ENCODE measurements at places on chromosomes 7 and 10.

DNA sequence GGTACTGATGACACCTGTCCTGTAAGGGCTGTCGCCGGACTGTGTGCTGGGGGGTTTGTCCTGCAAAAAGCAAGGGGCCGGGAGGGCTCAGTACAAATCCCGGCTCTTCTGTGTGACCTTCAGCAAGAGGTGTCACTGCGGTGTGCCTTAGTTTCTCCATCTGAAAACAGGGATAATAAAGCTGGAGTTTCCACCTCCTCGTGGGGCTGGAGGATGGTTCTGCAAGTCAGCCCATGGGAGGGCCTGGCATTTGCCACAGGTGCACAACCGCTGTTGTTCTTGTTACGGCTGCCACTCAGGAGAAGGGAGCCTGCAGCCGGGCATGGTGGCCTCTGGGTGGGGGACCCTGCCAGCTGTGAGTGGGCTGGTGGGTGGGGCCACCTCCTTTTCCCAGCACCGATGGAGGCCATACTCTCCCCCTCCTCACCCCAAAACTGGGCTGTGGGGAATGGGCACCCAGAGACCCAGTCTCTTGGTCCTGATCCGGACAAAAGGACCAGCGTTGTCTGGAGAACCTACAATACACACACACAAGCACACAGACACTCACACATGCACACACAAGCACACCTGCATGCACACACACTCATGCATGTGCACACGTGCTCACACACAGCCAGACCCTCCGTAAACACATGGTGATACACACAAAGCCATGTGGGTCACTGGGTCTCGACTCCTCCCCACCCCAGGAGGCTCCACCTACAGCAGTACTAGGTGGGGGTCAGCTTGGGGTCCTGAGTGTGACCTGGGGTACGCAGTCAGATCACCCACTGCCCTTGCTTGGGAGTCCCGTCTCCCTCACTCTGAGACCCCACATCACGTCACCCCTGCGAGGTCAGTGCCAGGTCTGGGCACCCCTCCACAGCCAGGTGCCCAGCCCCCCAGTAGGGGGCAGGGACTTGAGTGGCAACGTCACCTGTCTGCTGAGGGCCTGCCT is 34.1 kb downstream of the ELFN1 start:
- DNase-seq = no peak

DNA sequence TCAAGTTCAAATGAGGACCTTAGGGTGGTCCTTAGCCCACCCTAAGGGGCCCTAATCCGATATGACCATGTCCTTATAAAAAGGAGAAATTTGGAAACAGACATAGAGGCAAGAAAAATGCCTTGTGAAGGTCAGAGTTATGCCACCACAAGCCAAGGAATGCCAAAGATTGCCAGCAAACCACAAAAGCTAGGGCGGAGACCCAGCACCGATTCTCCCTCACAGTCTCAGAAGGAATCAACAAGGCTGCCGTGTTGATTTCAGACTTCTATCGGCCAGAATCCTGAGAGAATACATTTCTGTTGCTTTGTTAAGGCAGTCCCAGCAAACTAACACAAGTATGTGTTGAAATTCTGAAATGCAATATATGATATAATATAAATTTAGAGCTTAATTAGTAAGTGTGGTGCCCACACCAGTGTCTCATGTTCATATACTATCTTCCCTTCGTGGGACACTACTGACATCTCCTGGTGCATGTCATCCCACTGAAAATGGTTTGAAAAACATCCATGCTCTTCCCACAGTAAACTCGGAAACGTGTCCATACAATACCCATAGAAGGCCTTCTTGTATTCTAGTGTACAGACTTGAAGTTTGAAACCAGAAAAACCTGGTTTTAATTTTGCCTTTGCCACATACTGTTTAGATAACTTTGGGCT is 349.0 kb downstream of the TNS3 start:
- DNase-seq = no peak

- DNase-seq = no peak
Measured at GRCh38 chr7:158093156-158093796, 494.3 kb downstream of the PTPRN2 start.

GRCh38 chr7:25789701-25790640 is 362.0 kb upstream of the NFE2L3 start:
- no peak for DNase-seq

DNA sequence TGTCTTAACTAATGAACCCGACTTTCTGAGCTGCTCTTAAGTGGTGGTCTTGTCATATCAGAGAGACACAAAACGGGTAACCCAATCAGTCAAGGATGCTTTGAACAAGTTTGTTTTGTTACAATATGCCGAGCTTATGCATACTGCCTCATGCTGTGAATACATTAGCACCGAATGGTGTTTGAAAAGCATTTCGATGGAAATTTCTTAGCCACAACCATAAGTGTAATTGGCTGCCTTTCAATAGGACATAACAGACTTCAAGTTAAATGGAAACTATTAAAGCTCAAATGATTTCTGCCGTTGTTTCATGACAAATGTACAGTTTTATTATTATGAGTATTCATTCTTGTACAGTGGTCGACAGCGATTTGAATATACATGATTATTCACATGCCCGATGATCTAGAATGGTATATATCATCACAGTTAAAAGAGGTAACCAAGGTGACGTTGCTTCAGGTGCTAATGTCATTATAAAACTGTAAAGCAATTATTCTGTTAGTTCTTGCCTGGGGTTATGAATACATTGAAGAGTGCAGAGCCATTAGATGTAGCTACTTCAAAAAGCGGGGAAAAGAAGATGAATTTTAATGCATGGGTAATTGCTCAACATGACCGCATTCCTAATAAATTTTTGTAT is 118.8 kb downstream of the EBF3 start:
- no peak for DNase-seq

DNA sequence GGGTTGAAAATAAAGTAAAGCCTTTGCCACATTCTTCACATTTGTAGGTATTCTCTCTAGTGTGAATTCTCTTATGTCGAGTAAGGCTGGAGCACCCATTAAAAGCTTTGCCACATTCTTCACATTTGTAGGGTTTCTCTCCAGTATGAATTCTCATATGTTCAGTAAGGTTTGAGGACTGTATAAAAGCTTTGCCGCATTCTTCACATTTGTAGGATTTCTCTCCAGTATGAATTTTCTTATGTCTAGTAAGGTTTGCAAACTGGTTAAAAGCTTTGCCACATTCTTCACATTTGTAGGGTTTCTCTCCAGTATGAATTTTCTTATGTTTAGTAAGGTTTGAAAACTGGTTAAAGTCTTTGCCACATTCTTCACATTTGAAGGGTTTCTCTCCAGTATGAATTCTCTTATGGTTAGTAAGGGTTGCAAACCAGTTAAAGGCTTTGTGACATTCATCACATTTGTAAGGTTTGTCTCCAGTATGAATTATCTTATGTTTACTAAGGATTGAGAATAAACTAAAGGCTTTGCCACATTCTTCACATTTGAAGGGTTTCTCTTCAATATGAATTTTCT is 41.4 kb downstream of the ZNF680 start:
- no peak for DNase-seq

GRCh38 chr10:27535317-27535716 is 31.2 kb downstream of the RAB18 start:
- no peak for DNase-seq

DNA sequence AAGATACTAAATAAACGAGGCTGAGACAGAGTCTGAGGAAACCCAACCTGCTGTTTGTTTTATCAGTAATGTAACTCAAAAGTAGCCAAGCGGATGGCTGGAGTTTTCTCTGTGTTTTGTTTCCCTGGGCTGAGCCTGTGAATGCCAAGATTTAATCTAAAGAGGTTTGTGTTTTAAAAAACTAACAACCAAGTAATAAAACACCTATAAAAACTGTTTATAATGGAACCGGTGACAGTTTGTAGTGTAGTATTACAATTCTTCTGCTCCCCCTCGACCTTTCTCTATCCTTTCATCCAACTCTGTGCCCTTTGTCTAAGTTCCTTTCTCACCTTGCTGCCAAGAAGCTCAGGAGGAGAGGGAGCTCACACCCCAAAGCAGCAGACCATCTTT is 2.6 kb upstream of the KAT6B start:
- no peak for DNase-seq

GRCh38 chr10:132144086-132144485 is 42.7 kb upstream of the DPYSL4 start:
- no peak for DNase-seq

GRCh38 chr7:151498495-151498894 is 21.2 kb downstream of the RHEB start:
- no peak for DNase-seq

- DNase-seq = no peak
Measured at GRCh38 chr7:2517026-2517425, 2.5 kb upstream of the LFNG start.

DNA sequence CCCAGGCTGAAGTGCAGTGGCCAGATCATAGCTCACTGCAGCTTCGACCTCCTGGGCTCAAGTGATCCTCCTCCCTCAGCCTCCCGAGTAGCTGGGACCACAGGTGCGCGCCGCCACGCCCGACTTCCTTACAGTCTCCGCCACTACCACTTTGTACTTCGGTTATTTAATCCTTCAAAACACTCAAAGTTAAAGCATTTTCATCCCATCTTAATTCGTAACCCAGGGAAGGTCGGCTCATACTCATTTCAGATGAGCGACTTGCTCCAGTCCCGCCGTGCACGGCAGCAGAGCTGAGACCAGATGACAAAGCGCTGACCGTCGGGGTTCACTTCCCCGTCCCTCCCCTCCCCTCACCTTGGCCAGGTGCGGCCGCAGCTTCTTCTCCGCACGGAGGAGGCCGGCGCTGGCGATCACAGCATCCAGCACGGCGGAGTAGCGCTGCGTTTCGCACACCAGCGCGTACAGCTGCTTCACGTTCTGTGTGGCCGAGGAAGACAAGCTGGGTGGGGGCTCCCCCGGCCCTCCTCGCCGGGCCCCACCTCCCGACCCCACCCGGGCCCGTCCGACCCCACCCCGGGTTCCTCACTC is 457 bp downstream of the NSUN5 start:
- no peak for DNase-seq

GRCh38 chr10:25747084-25747483 is 186.9 kb upstream of the MYO3A start:
- no peak for DNase-seq

DNA sequence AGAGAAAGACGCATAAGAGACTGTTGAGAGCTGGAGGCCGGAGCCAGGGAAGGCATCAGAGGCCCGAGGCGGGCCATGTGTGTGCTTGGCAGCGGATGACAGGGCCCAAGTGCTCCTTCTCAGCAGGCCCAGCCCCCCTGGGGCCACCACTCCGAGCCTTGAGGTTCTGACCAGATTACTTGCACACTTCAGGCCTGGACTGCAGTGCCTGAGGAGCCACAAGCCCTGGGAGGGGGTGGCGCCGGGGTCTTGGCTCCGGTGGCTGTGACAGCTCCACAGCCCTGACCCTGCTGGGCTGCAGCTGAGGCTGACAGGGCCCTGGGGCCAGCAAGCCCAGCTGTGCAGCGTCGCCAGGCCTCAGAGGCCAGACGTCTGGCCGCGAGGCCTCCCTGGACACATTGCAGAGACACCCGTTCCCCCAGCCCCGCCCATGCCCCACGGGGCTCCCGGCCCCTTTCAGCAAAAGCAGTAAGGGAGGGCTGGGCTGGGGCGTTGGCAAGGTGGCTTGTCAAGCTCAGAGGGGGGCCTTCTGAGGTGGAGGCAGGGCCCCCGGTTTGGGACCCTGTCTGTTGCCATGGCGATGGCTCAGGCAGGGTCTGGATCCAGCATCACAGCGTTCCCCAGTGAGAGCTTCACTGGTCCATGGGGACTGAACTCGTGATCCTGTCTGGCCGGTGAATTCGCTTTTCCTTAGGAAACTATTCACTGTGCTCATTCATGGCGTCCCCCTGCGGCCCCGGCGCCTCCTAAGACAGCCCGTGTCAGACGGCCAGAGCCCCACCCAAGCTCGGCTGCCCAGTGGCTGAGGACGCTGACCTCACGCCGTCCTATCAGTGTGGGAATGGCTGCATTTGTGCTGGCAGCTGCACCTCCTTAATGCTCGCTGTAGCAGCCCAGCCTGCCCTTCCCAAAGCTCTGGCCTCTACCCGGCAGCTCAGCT is 5.7 kb downstream of the ELN start:
- no peak for DNase-seq

- no peak for DNase-seq
Measured at GRCh38 chr10:68900427-68901104, 549 bp upstream of the DDX50 start.
